ENCODE measurements at places on chromosomes 12 and 14.

GRCh38 chr12:21559855-21560569, 33.9 kb downstream of the SPX start:
- no peak for DNase-seq

DNA sequence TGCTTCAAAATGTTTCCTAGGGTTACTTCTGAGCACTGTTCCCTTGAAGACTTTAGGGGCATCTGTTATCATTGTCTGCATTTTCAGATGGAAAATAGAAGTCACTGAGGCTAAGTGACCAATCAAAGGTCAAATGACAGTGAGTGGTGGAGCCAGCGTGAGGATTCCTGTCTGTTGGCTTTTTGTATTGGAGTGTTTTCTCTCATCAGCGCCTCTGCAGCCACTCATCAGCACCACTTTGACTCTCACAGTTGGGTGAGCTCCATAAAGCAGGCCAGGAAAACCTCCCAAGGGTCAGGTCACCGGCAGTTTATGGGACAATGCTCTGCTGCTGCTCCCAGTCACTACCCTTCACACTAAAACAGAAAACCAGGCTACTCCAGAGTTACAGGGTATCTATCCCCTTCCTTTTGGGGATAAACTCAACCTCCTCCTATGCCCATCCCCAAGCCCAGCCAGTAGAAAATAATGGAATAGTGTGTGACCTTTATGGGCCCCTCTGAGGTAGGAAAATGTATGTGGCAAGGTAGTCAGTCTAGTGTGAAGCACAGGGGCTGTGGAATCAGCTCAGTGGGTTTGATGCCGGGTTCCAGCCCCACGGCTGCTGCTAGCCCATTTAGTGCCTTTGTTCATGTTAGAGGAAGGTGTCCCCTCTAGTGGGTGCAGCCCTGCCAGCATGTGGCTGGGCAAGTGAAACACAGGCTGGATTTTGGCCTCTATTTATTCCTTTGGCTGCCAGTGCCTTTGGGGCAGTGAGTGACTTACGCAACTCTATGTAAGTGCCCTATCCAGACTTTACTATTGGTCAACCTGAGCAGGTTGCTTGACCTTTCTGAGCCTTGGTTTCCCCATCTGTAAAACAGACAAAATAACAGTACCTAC, 133.8 kb upstream of the CPM start:
- no peak for DNase-seq

DNA sequence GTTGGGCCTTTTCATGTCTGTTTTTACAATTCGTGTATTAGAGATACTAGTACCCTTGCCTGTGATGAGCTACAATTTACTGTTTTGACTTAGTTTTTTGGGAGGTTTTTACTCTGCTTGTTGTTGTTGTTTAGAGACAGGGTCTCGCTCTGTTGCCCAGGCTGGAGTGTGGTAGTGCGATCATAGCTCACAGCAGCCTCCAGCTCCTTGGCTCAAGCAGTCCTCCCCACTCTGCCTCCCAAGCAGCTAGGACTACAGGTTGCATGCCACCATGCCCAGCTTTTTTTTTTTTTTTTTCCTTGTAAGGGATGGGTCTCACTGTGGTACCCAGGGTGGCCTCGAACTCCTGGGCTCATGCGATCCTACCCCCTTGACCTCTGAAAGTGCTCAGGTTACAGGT, 52.0 kb upstream of the DIP2B start:
- DNase-seq: no peak

DNA sequence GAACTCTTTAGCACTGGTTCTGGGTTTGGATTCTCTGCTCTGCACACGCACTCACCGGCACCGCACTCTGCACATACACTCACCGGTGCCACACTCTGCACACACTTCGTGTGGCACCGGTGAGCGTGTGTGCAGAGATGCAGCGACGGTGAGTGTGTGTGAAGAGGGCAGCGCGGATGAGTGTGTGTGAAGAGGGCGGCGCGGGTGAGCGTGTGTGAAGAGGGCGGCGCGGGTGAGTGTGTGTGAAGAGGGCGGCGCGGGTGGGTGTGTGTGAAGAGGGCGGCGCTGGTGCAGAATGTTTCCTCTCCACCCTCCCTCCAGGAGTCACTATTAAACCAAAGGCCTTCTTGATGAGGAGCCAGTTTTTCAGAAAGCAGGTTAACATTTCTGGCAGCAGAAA, 49.2 kb upstream of the MMP17 start:
- no peak for DNase-seq

DNA sequence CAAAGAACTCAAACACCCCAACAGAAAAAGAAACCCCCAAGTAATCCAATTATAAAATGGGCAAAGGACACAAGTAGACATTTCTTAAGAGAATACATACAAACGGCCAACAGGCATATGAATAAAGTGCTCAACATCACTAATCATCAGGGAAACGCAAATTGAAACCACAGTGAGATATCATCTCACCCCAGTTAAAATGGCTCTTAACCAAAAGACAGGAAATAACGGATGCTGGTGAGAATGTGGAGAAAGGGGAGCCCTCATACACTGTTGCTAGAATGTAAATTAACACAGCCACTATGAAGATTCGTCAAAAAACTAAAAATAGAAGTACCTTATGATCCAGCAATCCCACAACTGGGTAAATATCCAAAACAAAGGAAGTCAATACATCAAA, 52.4 kb downstream of the CLMN start:
- no peak for DNase-seq

- no peak for DNase-seq
These were observed 69.7 kb downstream of the PKP2 start for GRCh38 chr12:32826807-32827412.
